ENCODE measurements at places on chromosomes 12 and 14.
A peak's percentile ranks its signal among the peaks of the same experiment; 100 is the strongest.

GRCh38 chr12:12870465-12870864, 20.9 kb upstream of the GPRC5A start:
- DNase-seq: no peak

DNA sequence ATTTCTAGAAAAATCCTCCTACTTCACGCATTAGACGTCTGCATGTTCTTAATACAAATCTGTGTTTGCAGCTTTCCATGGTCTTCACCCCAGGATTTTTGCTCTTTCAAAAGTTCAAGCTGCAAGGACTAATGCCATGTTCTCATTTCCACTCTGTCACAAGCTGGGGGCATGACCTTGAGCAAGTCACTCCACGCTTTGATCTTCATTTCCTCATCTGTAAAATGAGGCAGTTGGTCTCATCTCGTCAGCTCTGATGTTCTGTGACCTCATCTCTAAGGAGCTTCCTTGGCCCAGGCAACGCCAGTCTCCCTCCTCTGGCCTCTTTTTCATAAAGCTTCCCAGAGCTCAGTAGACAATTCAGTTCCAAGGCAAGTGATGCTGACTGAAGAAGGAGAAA, 18.8 kb upstream of the BMP4 start:
- no peak for DNase-seq

DNA sequence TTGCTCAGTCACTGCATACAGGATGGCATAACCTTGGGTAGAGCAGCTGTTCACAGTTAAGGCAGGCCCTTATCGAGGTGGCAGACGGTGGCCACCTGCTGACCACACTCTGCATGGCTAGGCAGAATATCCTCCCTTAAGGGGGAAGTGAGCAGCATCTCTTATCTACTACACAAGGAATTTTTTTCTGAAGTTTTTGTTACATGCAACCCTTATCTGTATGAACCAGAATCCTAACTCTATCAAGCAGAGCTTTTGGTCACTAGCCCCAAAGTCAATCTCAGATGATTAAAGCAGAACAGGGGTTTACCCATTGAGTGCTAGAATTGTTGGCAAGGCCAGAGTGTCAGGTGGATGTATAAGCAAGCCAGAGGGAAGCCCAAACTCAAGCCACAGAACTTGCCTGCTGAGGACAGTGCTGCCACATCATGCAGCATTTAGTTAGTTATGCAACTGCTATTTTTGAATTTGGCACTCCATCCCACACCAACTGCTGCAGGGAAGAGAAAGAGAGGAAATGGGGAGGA, 192.8 kb downstream of the TBX5 start:
- peak; percentile 84 for DNase-seq

DNA sequence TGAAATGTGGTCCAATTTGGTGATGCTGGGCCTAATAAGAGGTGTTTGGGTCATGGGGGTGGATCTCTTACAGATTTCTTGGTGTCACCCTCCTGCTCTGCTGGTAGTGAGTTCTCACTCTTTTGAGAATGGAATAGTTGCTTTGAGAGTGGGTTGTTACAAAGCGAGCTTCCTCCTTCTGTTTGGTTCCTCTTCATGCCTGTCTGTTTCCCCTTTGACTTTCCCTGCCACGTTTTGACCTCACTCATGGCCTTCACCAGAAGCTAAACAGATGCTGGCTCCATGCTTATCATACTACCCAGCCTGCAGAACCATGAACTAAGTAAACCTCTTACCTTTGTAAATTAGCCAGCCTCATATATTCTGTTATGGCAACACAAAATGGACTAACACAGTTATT, 57.7 kb upstream of the LDHB start:
- no peak for DNase-seq

- no peak for DNase-seq
Observed at GRCh38 chr14:92577321-92577742, 63.8 kb downstream of the RIN3 start.

- no peak for DNase-seq
Observed at GRCh38 chr12:111120578-111120977, 200.2 kb upstream of the MYL2 start.

- DNase-seq: peak; percentile 87
Observed at GRCh38 chr12:79083181-79083580, 218.6 kb downstream of the SYT1 start.

DNA sequence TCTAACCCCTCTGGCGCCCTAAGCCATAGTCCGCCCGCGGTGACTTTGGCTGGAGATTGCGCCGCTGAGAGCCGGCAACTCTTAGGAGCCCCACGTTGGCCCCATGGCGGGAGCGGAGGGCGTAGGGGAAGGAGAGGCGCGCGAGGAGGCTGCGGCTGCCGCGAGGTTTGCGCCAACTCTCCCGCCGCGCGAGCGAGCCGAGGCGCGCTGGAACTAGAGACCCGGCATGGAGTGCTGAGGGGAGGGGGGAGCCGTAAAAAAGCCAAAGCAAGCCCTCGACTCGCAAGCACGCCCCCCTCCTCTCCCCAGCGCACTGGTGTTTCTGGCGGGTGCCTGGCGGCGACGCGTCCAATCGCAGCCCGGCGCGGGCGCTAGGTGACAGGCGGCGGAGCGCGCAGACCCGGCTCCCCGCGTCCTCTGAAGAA, at the start of gene SYT10:
Gene SYT10, minus strand, starts transcription at position 233 of the 425 bp plus-strand sequence. CDS start 297 bp downstream, outside the sequence.
- no peak for DNase-seq

DNA sequence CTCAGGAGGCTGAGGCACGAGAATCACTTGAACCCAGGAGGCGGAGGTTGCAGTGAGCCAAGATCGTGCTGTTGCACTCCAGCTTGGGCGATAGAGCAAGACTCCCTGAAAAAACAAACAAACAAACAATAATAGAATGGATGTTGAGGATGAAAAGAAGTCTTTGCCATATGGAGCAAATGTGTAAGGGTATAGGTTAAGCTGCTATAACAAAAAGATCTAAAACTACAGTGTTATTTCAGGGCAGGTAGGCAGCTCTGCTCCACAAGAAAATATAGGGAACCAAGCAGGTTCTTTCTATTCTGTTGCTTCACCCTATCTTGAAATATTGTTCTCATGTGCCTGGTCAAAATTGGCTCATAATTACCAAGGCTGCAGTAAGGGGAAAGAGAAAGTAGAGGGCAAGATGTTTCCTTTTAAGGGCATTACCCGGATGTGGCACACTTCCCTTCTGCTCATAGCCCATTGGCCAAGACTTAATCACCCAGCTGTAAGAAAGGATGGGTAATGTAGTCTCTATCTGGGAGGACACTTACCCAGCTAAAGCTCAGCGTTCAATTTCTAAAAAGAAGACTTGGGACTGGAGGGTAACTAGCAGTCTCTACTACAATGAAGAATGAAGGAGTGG, 23.5 kb downstream of the SDSL start:
- DNase-seq: no peak

GRCh38 chr12:111072299-111072698, 151.9 kb upstream of the MYL2 start:
- DNase-seq: no peak

- DNase-seq: no peak
Observed at GRCh38 chr14:71491931-71492330, 440.3 kb upstream of the RGS6 start.

DNA sequence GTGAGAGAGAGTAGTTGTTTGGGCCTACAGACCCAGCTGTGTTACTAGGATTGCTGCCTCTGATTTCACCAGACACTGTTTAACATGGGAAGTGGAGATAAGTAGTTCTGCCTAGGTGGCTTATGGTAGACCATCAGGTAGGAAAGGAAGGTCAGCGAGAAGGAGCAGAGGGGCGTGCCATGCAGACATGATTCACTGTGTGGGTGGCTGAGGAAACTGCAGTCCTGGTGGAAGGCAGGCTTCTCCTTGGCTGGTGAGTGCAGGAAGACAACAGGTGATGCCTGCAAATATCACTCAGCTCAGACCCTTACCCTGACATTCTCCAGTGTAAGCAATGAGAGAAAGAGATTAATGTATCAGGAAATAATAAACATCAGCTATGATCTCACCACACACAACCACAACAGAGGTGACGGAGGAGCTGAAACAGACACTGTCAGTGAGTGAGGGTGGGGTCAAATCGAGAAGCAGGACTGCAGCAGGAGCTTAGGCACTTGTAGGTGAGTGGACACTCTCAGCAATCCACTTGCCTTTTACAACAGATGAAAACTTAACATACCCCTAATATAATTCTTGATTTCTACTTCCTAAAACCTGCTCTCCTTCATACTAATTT, 2.1 kb upstream of the PRR4 start:
- DNase-seq: no peak

GRCh38 chr12:8946733-8947132, 2.7 kb downstream of the M6PR start:
- no peak for DNase-seq

GRCh38 chr12:120041386-120042231, 52.6 kb downstream of the BICDL1 start:
- no peak for DNase-seq

DNA sequence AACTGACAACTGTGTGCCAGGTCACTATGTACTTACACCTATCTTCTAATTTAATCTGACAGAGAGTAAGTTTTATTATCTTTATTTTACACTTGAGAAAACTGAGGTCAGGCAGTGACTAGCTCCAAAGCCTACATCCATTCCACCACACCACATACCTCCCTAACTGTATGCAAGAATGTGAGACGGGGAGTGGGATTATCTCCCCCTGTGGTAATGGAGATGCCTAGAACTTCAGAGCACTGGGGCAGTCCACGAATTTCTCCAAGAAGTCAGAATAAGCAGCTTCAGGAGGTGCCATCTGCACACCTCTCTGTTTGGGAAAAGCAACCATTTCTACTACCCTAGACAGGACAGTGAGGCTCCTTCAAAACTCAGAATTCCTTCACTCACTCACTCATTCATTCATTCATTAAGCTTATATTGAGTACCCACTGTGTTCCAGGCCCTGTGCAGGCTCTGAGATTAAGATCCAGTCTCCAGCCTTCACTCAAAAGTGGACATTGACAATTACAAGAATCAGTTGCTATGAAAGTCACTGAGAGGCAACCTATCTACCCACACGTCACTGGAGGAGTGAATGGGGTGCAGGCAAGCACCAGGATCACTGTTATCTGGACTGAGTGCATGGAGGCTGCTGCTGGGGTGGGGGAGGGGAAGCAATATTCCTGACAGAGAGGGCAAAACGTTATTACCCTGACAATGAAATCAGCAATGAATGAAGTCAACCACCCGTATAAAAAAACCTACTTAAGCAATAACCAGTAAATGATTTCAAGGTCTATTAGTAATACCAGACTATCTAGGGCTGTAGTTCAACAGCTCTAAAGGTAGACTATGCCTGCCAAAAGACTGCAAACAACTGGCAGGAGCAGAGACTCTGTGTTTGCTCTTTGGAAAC, 18.0 kb downstream of the SLC7A7 start:
- no peak for DNase-seq

- no peak for DNase-seq
Observed at GRCh38 chr14:61589691-61590581, 105.4 kb upstream of the HIF1A start.

GRCh38 chr12:7324176-7324575, 20.3 kb downstream of the ACSM4 start:
- DNase-seq: no peak

DNA sequence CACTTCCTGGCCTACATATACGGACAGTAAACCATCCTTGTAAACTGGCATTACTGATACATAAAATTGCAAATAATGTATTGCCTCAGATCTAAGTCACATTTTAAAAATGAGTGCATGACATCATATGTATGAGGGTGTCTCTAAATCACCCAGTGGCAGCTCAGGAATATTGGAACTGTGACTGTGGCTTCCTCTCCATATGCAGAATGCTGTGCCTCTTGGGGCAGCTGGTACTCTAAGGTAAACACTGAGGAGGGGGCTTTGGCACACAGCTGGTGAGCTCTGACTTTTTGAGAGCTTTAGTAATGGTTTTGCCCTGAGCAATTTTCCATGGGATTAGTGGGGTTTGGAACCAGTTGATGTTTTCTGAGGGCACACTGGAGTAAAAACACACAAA, 263.7 kb downstream of the BMP4 start:
- no peak for DNase-seq

DNA sequence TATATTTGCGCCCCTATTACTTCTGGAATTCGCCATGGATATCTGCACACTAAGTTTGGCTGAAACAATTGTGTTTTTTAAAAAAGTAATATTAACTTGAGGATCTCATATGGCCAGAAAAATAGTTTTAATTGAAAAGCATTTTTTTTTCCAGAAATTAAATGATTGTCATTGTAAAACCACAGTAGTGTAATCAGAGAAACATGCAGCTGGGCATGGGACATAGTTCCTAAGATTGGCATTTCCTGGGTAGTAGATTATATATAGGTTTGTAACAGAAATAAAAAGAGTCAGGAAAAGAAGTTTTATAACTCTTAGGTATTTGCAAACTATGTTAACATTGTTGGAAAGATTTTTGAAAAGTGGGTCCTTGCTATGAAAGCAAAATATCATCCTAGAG, 17.6 kb downstream of the SSPN start:
- no peak for DNase-seq

DNA sequence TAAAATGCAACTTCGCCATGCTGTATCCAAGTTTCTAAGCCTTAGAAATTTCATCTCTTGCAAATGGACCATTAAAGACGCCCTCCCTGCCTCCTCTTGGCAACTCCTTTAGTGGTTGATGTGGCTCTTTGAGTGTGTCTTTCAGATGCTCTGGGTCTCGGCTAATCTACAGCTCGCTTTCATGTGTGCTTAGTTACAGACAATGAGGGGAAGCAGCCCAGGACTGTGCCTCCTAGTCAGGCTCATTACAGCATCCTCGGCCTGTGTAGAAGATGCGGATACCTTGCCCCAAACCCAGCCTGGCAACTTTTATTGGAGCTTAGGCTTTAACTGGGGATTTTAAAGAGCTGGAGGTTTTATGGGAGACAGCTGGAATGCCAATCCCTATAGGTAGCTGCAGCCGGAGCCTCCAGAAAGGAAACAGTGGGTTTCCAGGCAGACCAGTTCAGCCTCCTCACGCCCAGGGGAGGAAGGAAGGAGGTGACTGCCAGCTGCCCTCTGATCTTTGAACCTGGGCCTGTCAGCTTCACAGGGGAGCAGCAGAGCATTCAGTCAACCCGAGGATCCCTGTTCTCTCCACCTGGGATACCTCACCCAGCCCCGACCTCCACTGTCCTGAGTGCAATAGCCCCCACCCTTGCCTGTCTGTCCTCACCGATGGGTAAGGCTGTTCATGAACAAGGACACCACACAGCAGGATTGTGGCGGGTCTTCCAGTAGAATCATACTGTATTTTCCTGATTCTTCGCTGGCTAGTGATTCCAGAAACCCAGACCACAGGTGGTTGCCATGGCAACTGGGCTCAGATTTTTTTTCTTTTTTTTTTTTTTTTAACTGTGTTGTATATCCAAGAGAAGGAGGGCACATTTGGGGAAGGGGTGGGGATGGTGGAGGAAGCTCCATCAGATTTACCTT, 638.5 kb downstream of the MED13L start:
- DNase-seq: no peak
